Skeletal muscle cell (primary cell): ENCODE measurements at places on chromosomes 3 and 15.

DNA sequence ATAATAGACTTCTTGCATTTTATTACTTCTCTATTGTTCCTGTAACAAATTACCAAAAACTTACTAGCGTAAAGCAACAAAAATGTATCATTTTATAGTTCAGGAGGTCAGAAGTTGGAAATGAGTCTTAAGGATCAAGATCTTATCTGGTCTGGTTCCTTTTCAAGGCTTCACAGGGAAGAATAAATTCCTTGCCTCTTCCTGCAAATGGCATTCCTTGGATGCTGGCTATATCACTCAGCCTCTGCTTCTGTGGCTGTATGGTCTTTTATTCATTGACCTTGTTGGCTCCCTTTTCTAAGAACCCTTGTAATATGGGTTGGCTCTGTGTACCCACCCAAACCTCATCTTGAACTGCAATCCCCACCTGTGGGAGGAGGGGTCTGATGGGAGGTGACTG lies 478.4 kb upstream of the THBS1 start:
- DNase-seq: no peak

- no peak for DNase-seq
Observed at GRCh38 chr3:13308380-13308801, 111.7 kb downstream of the NUP210 start.

GRCh38 chr3:6089780-6090179 lies 771.1 kb upstream of the GRM7 start:
- no peak for DNase-seq

GRCh38 chr3:113166357-113166718 lies 45.0 kb upstream of the BOC start:
- no peak for DNase-seq

- DNase-seq: no peak
Observed at GRCh38 chr3:171690281-171690680, 120.0 kb downstream of the PLD1 start.

- DNase-seq: no peak
Observed at GRCh38 chr3:11445883-11446282, 173.7 kb downstream of the ATG7 start.

- DNase-seq: no peak
Observed at GRCh38 chr15:80608688-80609087, 86.4 kb upstream of the ABHD17C start.

DNA sequence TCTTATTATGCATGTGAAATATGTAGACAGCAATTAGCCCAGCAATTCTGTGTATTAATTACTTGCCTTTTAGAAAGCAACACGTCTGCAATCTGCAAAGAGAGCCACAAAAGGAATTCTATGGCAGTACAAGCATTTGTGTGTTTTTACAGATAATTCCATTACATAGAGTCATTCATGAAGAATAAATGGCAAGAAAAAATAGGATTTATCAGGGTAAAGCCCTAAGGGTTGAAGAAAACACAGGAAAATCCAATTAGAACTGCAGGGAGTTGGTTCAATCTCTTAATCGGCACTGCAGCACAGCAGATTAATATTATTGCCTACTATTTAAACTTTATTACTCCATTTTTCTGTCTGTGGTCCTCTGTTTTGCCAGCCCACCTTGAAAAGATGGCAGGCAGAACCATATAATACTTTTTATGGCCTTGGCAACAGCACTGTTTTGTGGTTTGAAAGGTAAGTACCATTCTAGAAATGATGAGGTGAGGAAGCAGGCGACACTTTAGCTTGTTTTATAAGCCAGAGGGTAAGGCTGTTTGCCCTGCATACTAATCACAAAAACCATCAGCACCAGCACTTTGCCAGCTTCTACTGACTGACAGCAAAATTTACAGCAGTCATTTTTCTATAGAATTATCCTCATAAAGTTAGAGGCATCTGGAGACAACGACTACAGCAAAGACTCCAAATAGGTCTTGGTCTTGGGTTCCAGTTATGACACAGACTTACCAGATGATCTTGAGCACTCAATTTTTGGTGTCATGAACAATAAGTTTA lies 638.2 kb upstream of the NAALADL2 start:
- no peak for DNase-seq

GRCh38 chr15:36294359-36294758 lies 285.1 kb upstream of the CDIN1 start:
- DNase-seq: no peak

DNA sequence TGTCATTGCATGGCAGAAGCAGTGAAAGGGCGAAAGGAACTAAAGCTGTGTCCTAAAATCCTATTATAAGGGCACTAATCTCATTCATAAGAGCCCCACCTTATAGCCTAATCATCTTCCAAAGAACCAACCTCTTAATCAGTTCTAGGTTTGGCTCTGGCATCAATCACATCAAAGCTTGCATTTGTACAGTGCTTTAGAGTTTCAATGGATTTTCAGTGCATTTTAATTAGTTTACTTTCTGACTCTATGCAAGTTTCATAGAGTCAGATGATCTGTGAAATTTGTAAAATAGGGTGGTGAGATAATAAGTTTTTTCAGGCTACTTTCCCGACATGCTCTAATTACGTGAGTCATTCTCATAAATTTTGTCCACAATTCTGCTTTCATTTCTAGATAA lies 341.1 kb downstream of the DIPK2A start:
- DNase-seq: no peak

GRCh38 chr3:14507305-14507741 lies 32.8 kb downstream of the GRIP2 start:
- no peak for DNase-seq

DNA sequence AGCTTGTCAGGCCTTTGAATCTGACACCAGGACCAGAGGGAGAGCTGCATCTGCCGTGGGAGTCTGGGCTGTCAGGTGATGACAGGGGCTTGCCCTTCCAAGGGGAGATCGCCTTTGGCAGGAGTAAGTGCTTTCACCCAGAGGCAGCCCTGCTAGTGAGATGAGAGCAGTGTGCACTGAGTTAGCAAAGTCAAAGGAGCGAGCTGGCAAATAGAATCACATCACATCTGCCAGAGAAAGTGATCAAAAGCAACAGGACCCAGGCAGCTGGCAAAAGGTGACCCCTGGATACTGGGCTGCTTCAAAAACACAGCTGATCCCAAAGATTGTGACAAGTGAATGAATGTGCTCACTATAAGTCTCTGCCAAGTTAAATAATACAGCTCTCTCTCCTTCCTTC lies 36.1 kb upstream of the PYDC2 start:
- DNase-seq: no peak
